Stomach (tissue), 19 donors: ENCODE measurements at places on chromosomes 1 and 21. TPM values are rescaled to one million over a fixed set of nuclear protein-coding genes. Genes with fewer than 3 reads are reported as not detected.

The UQCRH gene
- total RNA-seq, result 379 TPM

The SLAMF8 gene
- 2.0 TPM for total RNA-seq

The CRP gene
- not detected for total RNA-seq

The CHAF1B gene
- total RNA-seq, result 0.58 TPM

The RBP7 gene
- 6.2 TPM for total RNA-seq

The PTCH2 gene
- total RNA-seq, result under 0.01 TPM

The FCRLB gene
- 3.8 TPM for total RNA-seq

The LRP8 gene
- total RNA-seq, result 1.8 TPM

The KRTAP10-6 gene
- total RNA-seq, result not detected

The OR13G1 gene
- not detected for total RNA-seq

The CFHR1 gene
- not detected for total RNA-seq

The KCNE2 gene
- total RNA-seq, result 38.8 TPM

The IGSF9 gene
- 15.6 TPM for total RNA-seq

The KRTAP11-1 gene
- not detected for total RNA-seq

The HTR6 gene
- total RNA-seq, result not detected

The SRSF10 gene
- total RNA-seq, result 285 TPM

The LCE6A gene
- total RNA-seq, result not detected

The E2F2 gene
- 0.58 TPM for total RNA-seq

The KRTAP21-1 gene
- total RNA-seq, result not detected

The NTRK1 gene
- not detected for total RNA-seq

The EPHX1 gene
- total RNA-seq, result 13.0 TPM

The NCAM2 gene
- total RNA-seq, result 0.45 TPM

The ARHGEF19 gene
- 3.5 TPM for total RNA-seq

The KRTAP8-1 gene
- not detected for total RNA-seq

The TMPRSS15 gene
- not detected for total RNA-seq

The DEDD gene
- 26.3 TPM for total RNA-seq

The DNMT3L gene
- total RNA-seq, result not detected

The CLCA4 gene
- total RNA-seq, result not detected

The FASLG gene
- total RNA-seq, result not detected

The B3GALT5 gene
- total RNA-seq, result 0.45 TPM

The DMRTA2 gene
- total RNA-seq, result not detected

The LCE1E gene
- total RNA-seq, result not detected

The LCE3A gene
- not detected for total RNA-seq

The CDK11B gene
- total RNA-seq, result 10.5 TPM

The TRIM46 gene
- total RNA-seq, result not detected

The BTBD8 gene
- 1.4 TPM for total RNA-seq

The GIPC2 gene
- 23.8 TPM for total RNA-seq
